Muscle of arm (tissue), 14 donors: ENCODE measurements at places on chromosomes 3 and 15. TPM values are rescaled to one million over a fixed set of nuclear protein-coding genes. Genes with fewer than 3 reads are reported as not detected.
A peak's percentile ranks its signal among the peaks of the same experiment; 100 is the strongest.

GRCh38 chr3:25173606-25174005 lies 254.5 kb upstream of the RARB start:
- no peak for DNase-seq

The IL17RB gene
- polyA plus RNA-seq, result 3.0 TPM

- no peak for DNase-seq
Measured at GRCh38 chr3:141246958-141247301, 15.3 kb downstream of the PXYLP1 start.

- DNase-seq, result no peak
Measured at GRCh38 chr15:77430652-77431051, 10.0 kb downstream of the HMG20A start.

The GATM gene
- polyA plus RNA-seq, result 134 TPM

DNA sequence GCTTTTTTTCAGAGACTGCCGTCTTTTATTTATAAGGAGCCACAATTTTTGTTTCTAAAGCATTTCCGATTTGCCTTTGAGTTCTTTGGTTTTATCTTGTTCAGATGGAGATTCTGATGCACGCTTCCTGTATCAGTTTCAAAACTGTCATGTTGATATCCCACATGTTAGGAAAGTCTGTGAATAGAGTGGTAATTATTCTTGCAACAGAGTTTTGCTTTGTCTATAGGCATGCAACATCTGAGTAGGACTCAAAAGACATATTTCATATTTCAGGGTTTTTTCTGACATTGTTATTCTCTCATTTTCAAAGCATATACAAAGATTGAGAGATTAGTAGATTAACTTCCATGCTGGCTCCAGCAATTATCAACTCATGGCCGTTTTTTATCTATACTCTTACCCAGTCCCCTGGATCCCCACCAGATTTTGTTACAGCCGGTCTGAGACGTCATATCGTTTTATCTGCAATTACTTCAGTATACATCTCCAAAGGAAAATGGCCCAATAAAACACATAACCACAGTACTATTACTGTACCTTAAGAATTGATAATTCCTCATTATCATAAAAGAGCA lies 22.4 kb downstream of the PAQR5 start:
- no peak for DNase-seq

The NOX5 gene
- 0.17 TPM for polyA plus RNA-seq

- DNase-seq, result peak; percentile 5
Measured at GRCh38 chr3:62774221-62774620, 101.0 kb downstream of the CADPS start.
